T1000 (cell line): ENCODE measurements at places on chromosomes 4 and X.
A peak's percentile ranks its signal among the peaks of the same experiment; 100 is the strongest.

GRCh38 chrX:111543212-111543741 is 31.8 kb downstream of the SERTM2 start:
- DNase-seq: no peak

DNA sequence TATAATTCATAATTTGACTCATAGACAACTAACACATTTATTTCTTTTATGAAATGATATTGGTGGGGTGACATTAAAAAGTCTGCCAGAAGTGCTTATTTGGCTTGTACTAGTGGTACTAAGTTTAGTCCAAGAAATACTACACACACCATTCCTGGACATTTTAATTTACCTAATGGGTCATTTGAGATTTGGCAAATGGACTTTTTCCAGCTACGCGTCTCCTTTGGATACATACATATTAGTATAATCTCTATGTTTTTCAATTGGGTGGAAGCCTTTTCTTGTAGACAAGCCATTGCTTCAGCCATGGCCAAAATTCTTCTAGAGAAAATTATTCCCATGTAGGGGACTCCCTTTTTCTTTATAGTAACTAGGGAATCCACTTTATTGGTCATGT is 968.5 kb downstream of the C4orf33 start:
- DNase-seq: no peak

DNA sequence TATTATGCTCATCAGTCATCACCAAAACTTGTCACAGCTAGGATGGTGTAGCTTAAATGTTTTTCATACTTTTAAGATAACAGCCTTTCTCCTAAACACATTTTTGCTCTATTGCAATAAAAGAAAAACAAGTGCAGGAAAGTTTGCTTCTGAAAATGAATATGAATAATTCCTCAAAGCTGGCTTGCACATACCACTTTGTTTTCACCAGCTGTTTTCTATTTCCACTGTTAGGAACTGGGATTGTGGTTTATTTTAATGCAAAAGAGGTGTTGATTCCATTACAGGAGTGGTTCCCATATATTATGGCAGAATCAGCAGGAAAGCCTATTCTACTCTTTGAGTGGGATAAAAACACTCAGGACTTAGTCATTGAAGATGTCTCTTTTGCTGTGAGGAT is 145.9 kb downstream of the PPA2 start:
- no peak for DNase-seq

GRCh38 chrX:121008920-121009319 is 23.4 kb upstream of the CT47A1 start:
- DNase-seq: no peak

GRCh38 chrX:132591719-132592275 is 103.0 kb upstream of the MBNL3 start:
- DNase-seq: no peak

GRCh38 chrX:42143866-42144592 is 220.7 kb upstream of the CASK start:
- no peak for DNase-seq

GRCh38 chrX:129696463-129697155 is 41.9 kb upstream of the APLN start:
- DNase-seq: no peak

GRCh38 chr4:112296949-112297880 is at the start of gene ALPK1:
ALPK1 (plus strand) TSS chr4:112297369.
- no peak for DNase-seq

DNA sequence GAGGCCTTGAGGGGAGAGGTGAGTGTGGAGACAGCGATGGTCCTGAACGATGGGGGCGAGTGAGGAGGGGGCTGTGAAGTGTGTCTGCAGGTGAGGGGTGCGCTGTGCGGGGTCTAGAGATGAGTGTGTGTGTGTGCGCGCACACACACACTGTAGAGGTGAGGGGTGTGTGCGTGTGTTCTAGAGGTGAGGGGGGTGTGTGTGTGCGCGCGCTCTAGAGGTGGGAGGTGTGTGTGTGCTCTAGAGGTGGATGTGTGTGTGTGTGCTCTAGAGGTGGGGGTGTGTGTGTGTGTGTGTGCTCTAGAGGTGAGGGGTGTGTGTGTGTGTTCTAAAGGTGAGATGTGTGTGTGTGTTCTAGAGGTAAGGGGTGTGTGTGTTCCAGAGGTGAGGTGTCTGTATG is 574 bp downstream of the BST1 start:
- DNase-seq: no peak

GRCh38 chr4:158376106-158376840 is 145.4 kb upstream of the RXFP1 start:
- no peak for DNase-seq

GRCh38 chr4:85448906-85449890 is 25.8 kb upstream of the ARHGAP24 start:
- no peak for DNase-seq

- no peak for DNase-seq
These were observed 784 bp downstream of the MAP7D3 start for GRCh38 chrX:136250191-136251040.

DNA sequence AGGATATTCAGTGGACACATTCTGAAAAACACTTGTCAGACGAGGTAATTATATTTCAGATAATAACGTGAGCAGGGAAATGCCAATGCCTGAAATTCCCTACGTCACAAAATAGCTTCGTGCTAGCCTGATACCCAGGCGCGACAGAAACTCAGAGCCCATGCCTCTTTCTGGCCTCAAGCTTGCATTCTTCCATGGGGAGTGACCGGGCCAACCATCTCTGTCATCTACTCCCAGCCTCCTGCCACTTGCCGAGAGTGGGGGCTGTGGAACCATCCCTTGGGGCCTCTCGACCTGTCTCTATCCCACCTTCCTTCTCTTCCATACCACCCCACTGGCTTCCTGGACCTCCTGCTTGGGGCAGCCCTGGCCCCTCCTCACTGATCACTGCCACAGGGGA is 34.5 kb upstream of the CDKN2AIP start:
- no peak for DNase-seq

GRCh38 chrX:141158084-141158483 is 18.8 kb downstream of the LDOC1 start:
- no peak for DNase-seq

GRCh38 chr4:55169352-55169961 is 44.1 kb upstream of the KDR start:
- DNase-seq: no peak

GRCh38 chrX:110051559-110051958 is 48.6 kb downstream of the TMEM164 start:
- no peak for DNase-seq

- DNase-seq: no peak
These were observed 18.6 kb upstream of the CAPN6 start for GRCh38 chrX:111288841-111289240.

DNA sequence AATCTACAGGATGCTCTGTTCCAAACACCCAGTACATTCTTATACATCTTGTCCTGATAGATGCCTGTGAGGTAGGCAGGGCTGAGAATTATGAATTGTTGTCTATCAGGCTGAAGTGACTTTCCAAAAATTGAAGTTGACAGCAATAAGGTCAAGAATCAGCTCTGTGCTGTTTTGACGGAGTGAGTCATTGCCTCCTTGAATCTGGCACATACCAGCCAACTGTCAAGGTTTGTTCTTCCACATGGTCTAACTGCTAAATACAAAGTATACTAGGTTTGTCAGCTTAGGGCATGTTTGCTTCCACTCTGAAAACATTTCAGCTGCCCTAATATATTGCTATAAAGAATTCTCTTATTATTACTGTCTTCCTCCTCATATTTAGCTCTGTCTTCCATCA is 32.3 kb downstream of the SH3RF1 start:
- no peak for DNase-seq

GRCh38 chrX:71147496-71148277 is 3.0 kb downstream of the NLGN3 start:
- no peak for DNase-seq

GRCh38 chr4:39456946-39457763 is 1.6 kb downstream of the RPL9 start:
- DNase-seq: no peak

GRCh38 chrX:120331116-120331515 is 19.9 kb upstream of the TMEM255A start:
- no peak for DNase-seq

DNA sequence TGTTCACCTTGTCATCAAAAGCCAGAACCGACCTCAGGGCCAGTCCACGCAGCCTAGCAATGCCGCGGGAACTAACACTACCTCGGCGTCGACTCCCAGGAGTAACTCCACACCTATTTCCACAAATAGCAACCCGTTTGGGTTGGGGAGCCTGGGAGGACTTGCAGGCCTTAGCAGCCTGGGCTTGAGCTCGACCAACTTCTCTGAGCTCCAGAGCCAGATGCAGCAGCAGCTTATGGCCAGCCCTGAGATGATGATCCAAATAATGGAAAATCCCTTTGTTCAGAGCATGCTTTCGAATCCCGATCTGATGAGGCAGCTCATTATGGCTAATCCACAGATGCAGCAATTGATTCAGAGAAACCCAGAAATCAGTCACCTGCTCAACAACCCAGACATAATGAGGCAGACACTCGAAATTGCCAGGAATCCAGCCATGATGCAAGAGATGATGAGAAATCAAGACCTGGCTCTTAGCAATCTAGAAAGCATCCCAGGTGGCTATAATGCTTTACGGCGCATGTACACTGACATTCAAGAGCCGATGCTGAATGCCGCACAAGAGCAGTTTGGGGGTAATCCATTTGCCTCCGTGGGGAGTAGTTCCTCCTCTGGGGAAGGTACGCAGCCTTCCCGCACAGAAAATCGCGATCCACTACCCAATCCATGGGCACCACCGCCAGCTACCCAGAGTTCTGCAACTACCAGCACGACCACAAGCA is 898 bp downstream of the UBQLN2 start:
- DNase-seq: no peak

DNA sequence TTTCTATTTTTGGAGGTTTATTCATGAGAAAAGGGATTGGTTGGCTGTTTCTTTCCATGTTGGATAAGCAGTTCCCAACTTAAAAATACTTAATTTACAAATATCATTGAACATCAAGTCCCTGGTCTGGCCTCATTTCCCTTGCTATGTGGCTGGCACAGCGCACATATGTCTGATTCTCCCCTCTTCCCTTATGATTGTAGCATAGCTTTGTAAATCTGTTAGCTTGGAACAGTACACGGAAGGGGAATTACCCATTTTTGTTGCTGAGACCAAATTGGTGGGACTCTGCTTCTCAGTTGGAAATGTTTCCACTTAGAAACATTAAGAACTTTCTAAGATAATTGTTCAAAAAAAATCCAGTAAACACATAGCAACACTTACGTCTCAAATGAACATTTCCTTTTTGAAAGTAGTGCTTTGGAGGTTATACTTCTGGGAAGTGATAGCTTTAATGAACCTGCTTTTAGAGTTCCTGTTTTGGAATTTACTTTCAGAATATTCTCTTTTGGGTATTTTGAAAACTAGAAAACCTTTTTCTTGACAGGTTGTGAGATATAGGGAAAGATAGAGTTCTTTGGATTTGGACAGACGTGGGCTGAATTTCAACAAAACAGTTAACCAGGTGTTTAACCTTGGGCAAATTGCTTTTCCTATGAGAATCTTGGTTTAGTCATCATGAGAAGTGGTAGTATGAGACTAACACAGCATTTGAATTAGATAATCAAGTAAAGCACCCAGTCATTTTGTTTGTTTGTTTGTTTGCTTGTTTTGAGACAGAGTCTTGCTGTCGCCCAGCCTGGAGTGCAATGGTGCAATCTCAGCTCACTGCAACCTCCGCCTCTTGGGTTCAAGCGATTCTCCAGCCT is 47.3 kb downstream of the STIM2 start:
- DNase-seq: no peak

DNA sequence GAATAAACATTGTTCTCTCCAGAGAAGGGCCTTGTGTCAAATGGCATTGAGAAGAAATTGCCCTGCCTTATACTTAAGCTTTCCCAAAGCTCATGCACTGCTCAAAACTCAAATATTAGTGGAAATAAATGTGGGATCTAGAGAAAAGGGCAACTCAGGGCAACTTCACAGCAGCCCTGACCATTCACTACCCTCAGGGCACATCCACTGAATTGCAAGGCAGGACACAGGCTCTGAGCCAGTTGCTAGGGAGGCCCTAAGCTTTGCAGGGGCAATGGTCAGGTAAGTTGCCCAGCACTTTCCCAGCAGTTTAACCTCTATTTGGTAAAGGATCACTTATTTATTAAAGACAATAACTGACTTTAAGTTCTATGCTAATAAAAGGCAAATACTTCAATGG is 255.3 kb upstream of the TEX13A start:
- DNase-seq: no peak

DNA sequence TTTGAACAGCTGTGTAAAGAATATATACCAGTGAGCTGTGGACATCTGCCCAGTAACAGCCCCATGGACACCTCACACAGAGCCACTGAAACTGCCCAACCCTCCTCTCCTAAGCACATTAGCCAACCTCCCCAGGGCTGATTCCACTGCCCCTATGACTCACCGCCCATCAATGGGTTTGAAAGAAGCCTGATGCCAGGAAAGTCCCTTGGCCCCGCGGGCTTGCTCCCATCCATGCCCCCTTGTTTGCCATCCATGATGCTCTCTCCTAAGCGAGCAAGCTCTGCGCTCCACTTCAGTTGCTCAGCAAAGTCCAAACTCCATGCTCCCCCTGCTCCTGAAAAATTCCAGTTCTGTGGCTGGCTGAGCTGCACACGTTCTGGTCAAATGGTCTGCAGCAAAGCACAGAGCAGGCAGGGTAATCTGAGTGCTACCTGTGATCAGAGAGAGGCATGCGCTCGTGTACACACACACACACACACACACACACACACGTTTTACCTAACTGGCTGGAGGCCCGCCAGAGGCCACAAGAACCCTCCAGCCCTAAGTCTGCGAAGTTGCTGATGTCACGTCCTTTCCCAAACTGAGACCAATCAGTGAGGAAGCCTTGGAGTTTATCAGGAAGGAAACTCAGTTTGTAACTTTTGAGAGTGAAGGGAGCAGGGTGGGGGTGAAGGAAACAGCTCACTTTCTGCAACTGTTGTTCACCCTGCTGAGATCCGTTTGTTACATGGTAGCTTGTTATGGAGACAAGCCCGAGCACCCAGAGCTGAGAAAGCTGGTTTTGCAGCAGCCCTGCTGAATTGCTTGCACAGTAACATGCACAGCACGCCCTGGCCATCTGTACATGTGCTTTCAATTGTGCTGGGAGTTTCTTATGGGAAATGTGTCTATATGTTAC is at the start of gene ASB9:
Gene ASB9 (minus strand): TSS at position 466 of the 904 bp plus-strand sequence. CDS start 209 bp downstream, at position 257.
- DNase-seq: peak; percentile 51

DNA sequence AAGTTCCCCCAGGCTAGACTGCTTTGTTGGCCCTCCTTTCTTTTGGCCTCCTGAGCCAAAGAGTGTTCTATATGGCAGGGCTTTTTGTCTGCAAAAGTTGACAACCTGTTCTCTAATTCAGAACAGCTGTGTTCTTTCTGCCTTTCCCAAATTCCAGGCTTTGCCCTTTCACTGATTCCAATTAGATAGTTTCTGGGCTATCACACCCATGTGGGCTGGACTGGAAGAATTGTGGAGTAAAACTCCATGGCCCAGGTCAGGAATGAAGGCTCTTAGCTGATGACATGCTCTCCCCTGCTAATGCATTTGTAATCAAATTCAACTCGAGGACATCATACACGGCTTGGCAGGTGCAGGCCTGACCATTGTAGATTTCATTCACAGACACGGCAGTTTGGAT is 19.4 kb downstream of the BMP3 start:
- DNase-seq: no peak

GRCh38 chr4:139555705-139556070 is 331 bp downstream of the SETD7 start:
- DNase-seq: no peak

- no peak for DNase-seq
These were observed 188.0 kb downstream of the STIM2 start for GRCh38 chr4:27048429-27049238.

GRCh38 chrX:118536687-118537461 is 41.3 kb downstream of the DOCK11 start:
- DNase-seq: no peak

GRCh38 chrX:103197721-103198306 is 17.1 kb upstream of the BEX4 start:
- no peak for DNase-seq

- DNase-seq: no peak
These were observed 162.6 kb upstream of the INTU start for GRCh38 chr4:127469959-127470809.
